H9 (cell line): ENCODE measurements at places on chromosomes 2 and 18.

GRCh38 chr18:58671632-58672564 is 633 bp downstream of the MALT1 start:
- DNase-seq = no peak

GRCh38 chr2:145002624-145003023 is 482.7 kb upstream of the ZEB2 start:
- DNase-seq = no peak

GRCh38 chr18:11322006-11322405 is 172.6 kb upstream of the PIEZO2 start:
- DNase-seq = no peak

GRCh38 chr18:7607540-7608173 is 40.5 kb downstream of the PTPRM start:
- DNase-seq = no peak

DNA sequence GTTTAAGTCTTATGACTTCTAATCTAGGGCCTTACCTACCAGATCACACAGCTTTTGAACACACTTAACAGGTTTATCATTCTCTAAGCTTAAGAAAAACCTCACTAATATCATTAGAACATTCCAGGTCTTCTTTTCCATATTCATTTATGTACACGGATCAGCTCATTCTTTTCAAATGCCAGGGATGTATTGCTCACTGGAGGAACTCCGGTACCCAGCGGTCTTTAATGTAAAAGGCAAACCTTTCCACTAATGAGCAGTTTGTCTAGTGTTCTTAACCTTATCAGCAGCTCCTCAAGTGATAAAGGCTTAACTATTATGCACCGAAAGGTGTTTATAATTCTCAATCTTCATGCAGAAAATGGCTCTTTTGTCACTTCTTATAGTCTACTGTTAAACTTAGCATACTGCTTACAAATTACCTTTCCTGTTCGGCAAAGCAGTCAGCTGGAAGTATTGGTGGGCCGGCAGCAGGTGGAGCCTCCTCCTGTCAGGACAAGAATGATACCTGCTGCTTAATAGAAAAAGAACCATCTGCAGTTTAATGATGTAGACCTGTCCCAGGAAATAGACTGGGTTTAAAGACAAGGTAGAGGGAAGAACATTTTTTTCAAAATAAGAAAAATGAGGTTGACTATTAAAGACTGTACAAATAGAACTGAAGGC is 142.7 kb downstream of the FIGN start:
- DNase-seq = peak; percentile 37

- peak; percentile 80 for DNase-seq
These were observed 80.6 kb downstream of the RIT2 start for GRCh38 chr18:43034683-43035500.

GRCh38 chr18:62199629-62200028 is 12.6 kb downstream of the RELCH start:
- no peak for DNase-seq

- peak; percentile 22 for DNase-seq
These were observed 3.6 kb upstream of the ECEL1 start for GRCh38 chr2:232491139-232491780.

GRCh38 chr2:69798290-69798908 is 31.1 kb upstream of the GMCL1 start:
- no peak for DNase-seq
